Frontal cortex (tissue), 4 donors: ENCODE measurements at places on chromosomes 3 and 15. TPM values are rescaled to one million over a fixed set of nuclear protein-coding genes. Genes with fewer than 3 reads are reported as not detected.

The DPH6 gene
- 9.0 TPM for total RNA-seq

The EFCC1 gene
- 0.41 TPM for total RNA-seq

The GPR176 gene
- 31.4 TPM for total RNA-seq

The SPATA12 gene
- not detected for total RNA-seq

The SUCNR1 gene
- total RNA-seq: 0.41 TPM

The SEMA3B gene
- 2.4 TPM for total RNA-seq

The KIF7 gene
- 4.9 TPM for total RNA-seq

The HDC gene
- under 0.01 TPM for total RNA-seq

The WNT5A gene
- 7.3 TPM for total RNA-seq

The ZNF80 gene
- total RNA-seq: not detected

The MAGEL2 gene
- 2.4 TPM for total RNA-seq

The GPR27 gene
- total RNA-seq: 43.6 TPM

The HYAL1 gene
- total RNA-seq: 0.41 TPM

The MESP1 gene
- total RNA-seq: 2.0 TPM

The CLDN1 gene
- total RNA-seq: 4.1 TPM

The CHRD gene
- total RNA-seq: 2.0 TPM

The TMEM158 gene
- 19.6 TPM for total RNA-seq

The AAGAB gene
- 40.4 TPM for total RNA-seq

The GREM1 gene
- total RNA-seq: 2.4 TPM

The SKOR1 gene
- total RNA-seq: 0.41 TPM

The CD80 gene
- total RNA-seq: not detected

The LSAMP gene
- 59.9 TPM for total RNA-seq

The C3orf85 gene
- not detected for total RNA-seq

The MUC4 gene
- total RNA-seq: 0.41 TPM

The MTHFS gene
- 6.1 TPM for total RNA-seq

The RPL14 gene
- 163 TPM for total RNA-seq

The MUC20 gene
- 2.0 TPM for total RNA-seq

The CD200 gene
- 49.7 TPM for total RNA-seq

The FBXL22 gene
- 0.82 TPM for total RNA-seq

The RTP4 gene
- not detected for total RNA-seq

The ALDH1A3 gene
- 3.3 TPM for total RNA-seq

The CKMT1A gene
- total RNA-seq: 6.5 TPM

The ANKUB1 gene
- total RNA-seq: 0.41 TPM

The MEIS2 gene
- 380 TPM for total RNA-seq

The IGSF10 gene
- 0.82 TPM for total RNA-seq

The SENP5 gene
- total RNA-seq: 75.0 TPM

The TNIK gene
- 75.4 TPM for total RNA-seq

The TRH gene
- total RNA-seq: 4.1 TPM

The KBTBD13 gene
- total RNA-seq: not detected

The SOX2 gene
- 70.1 TPM for total RNA-seq

The TMCC1 gene
- total RNA-seq: 68.5 TPM

The ZNF35 gene
- total RNA-seq: 22.4 TPM

The NDN gene
- 97.0 TPM for total RNA-seq

The NANOGP8 gene
- total RNA-seq: not detected

The C3orf20 gene
- not detected for total RNA-seq

The LRRC31 gene
- under 0.01 TPM for total RNA-seq

The CEP152 gene
- 1.6 TPM for total RNA-seq

The EIF5A2 gene
- total RNA-seq: 7.7 TPM

The PLD1 gene
- total RNA-seq: 4.1 TPM

The TTLL3 gene
- 17.1 TPM for total RNA-seq

The SNX22 gene
- 7.7 TPM for total RNA-seq

The CHDH gene
- total RNA-seq: 1.2 TPM

The NTRK3 gene
- 34.6 TPM for total RNA-seq

The SYNPR gene
- 119 TPM for total RNA-seq
